ENCODE measurements at places on chromosomes 12 and 14.

GRCh38 chr14:41859336-41859735 is 252.7 kb downstream of the LRFN5 start:
- peak; percentile 16 for DNase-seq

GRCh38 chr14:76975812-76976211 is 52.7 kb downstream of the IRF2BPL start:
- DNase-seq = no peak

DNA sequence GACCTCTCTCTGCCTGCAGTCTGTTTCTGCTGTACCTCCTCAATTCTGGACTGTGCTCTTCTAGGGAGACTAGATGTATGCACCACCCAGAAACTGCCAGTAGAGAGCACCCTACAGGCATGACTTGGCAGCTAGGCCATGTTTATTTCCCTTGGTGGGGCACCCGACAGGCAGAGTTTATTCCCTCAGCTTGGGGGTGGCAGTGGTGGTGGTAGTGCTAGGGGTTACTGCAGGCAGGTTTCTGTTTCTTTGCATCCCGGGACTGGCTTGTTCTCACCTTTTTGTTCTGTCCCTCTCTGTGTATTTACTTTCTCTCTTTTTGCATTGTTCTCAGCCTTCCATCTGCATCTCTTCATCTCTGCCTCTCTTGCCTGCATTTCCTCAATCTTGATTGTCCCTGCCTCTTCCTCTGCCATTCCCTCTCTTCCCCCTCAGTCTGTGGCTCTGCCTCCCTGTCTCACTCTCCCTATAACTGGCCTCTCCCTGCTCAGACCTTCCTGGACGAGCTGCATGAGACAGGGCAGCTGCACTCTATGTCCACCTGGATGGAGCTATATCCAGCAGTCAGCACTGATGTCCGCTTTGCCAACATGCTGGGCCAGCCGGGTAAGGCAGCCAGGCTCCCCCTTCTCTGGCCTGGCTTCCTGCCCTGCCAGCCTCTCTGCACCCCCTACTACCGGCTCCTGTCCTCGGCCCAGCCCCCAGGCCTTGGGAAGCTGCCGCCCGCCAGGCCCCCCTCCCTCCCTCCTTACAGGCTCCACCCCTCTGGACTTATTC is 13.8 kb downstream of the PRPF40B start:
- peak; percentile 69 for DNase-seq

GRCh38 chr12:108779998-108780688 is 48.8 kb upstream of the CORO1C start:
- DNase-seq = no peak
